Nucleus accumbens (tissue), 56 donors: ENCODE measurements at places on chromosomes 1 and 21.

DNA sequence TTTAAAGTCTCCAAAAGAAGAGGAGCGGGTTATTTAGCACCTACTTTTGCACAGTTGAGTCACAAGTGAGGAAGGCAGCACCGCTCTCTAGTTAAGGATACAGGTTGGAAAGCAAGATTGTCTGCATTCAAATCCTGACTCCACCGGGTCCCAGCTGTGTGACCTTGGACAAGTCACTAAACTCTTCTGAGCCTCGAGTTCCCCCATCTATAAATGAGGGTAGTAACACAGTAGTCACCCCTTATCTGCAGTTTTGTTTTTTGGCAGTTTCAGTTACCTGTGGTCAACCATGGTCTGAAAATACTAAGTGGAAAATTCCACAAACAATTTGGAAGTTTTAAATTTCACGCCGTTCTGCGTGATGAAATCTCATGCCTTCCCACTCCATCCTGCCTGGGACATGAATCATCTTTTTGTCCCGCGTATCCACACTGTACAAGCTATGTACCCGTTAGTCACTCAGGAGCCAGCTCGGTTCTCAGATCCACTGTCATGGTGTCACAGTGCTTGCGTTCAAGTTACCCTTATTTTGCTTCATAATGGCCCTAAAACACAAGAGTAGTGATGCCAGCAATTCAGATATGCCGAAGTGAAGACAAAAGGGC is 49.4 kb downstream of the CAPZB start:
- no peak for DNase-seq

- no peak for DNase-seq
These were observed 73.9 kb downstream of the KCNJ6 start for GRCh38 chr21:37842163-37842919.

GRCh38 chr1:85259118-85259911 is at the start of gene C1orf52:
C1orf52 (minus strand) TSS chr1:85259662; CDS start chr1:85259633, 29 bp downstream.
- DNase-seq, result peak; percentile 94

- no peak for DNase-seq
These were observed 7.4 kb downstream of the FOXD3 start for GRCh38 chr1:63329621-63330330.

DNA sequence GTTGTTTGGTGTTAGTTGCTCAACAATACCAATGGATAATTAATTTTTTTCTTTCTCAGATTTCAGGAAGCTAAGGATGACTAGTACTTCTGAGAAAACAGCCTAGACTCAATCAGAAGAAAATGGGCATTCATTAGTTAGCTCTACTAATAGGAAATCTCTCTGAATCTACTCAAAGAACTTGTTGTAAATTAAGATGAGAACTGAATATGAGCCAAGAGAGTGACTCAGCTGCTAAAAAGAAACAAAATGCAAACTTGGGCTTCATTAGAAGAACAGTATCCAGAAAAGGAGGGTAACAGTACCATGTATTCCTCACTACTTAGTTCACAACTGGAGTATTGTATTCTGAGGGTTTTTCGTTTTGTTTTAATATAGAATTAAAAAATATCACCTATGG is 12.5 kb downstream of the FOXJ3 start:
- DNase-seq, result no peak

GRCh38 chr1:14486401-14487201 is 111.9 kb upstream of the KAZN start:
- DNase-seq, result no peak

DNA sequence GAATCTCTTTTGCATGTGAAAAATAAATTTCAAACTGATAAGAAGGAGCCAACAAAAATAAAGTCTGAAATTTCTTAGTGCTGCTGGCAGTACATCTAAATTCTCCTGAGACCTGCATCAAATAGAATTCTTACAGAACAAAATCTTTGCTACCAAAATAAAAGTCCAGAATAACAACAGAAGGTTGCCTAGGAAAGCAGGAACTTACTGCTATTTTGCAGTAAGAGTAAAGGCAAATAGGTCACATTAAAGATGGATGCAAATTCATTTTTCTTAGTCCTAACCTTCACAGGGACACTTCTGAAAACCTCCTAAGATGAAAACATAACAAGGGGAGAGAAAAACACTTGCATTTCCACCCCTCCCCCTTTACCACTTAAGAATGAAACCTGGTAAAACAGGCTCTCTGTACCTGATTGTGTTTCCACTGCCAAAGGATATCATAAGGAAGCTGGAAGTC is 59.0 kb downstream of the RUSC1 start:
- DNase-seq, result no peak

GRCh38 chr1:3368711-3369445 is 85.6 kb upstream of the ARHGEF16 start:
- DNase-seq, result no peak

DNA sequence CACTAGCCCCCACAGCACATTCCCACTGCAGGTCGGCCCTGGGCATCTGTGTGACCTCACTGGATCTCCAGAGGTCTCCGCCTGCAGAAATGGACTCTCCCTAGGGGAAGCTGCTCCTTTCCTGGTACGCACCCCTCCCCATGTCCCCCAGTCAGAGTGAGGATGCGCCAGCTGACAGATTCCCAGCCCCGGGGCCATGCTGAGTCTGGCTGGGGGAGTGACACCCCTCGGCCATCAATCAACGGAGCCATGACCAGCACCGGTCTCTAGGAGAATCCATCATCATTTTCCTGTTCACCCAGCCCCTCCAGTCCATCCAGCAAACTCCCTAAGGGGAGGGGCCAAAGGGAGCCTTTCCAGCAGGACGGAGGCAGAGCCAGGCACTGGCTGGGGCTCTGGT is 68.7 kb upstream of the PAX7 start:
- DNase-seq, result no peak

GRCh38 chr1:175773571-175773970 is 30.2 kb upstream of the TNR start:
- DNase-seq, result no peak

DNA sequence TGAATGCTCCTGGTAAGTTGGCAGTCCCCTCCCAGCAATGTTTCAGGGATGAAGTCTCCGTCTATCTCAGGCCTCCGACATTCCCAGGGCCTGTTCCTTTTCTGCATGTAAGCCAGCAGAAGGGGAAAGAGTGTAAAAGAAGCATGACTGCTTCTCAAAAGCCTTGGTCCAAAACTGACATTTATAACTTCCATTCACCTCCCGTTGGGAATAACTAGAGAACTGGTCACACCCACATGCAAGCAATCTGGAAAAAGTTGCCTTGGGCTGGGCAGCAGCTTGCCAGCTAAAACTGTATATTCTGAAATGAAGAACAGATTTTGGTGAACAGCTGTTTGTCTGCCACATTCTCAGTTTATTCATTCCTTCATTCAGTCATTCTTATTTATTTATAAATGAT is 24.2 kb upstream of the NPL start:
- no peak for DNase-seq

GRCh38 chr1:64098846-64099582 is 104.4 kb upstream of the UBE2U start:
- DNase-seq, result no peak

- DNase-seq, result no peak
These were observed 14.0 kb upstream of the ZNF692 start for GRCh38 chr1:248872752-248873408.

GRCh38 chr1:3456964-3457909 is 2.8 kb downstream of the ARHGEF16 start:
- DNase-seq, result no peak

- no peak for DNase-seq
These were observed 320.0 kb downstream of the BRINP2 start for GRCh38 chr1:177490786-177491185.

- no peak for DNase-seq
These were observed 1.1 kb upstream of the TTC39A start for GRCh38 chr1:51331206-51332100.

GRCh38 chr1:91527266-91527765 is 26.7 kb downstream of the CDC7 start:
- no peak for DNase-seq

GRCh38 chr1:93753791-93754763 is 72.4 kb upstream of the BCAR3 start:
- DNase-seq, result no peak

DNA sequence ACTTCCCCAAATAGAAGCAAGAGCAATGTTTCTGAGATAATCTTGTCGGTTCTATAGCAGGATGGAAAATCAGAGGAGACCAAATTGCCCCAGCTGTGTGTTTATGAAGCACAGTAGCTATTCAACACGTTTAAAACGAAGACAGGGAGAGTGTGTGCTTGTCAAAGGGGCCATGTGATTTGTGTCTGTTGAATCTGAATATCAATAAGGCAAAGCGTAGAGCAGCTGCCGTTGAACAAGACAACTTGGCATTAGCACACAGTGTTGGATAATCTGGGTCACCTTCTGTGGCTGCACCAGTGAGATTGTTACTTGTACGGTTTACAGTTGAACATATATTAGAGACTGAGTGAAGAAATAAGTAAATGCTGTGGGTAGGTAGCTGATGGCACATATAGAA is 1.0 kb downstream of the CRB1 start:
- peak; percentile 30 for DNase-seq

DNA sequence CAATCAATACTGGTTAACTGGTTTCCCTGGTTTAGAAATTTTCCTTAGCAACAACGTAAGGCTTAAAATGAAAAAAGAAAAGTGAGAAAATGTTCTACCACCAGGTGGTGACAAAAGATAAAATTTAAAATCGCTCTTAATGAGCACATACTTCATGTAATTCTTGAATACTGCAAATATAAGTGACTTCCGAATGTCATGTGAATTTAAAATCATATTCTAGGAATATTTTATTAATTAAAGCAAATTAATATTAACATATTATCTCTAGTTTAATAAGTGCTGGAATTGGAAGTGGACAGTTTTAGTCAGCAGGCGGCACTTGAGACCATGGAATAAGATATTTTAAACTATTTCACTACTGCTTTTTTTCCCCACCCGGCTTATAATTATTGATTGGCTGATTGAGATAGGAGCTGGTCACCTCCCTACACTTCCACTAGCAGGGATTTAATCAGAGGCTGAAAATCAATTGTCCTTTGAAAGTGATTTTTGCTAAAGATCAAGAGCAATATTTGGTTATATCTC is 5.0 kb upstream of the ADAMTS1 start:
- no peak for DNase-seq

DNA sequence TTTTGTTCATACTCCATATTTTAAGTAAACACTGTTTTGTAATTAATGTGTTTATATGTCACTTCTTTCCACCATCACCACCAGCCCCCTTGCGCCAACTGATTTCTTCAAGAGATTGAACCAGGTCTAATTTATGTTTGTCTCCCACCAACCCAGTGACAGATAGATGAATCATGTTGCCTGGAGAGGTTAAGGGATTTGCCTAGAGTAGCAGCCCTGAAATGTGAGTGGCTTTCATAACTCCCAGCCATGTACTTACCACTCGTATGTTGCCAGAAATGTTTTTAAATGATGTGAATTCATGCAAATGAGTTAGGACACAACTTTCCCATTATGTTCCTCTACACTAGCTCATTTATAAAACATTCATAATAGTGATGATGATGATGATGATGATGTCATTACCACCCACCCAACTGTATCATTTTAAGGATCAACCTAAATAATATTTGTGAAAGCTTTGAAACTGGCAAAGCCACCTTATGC is 86.9 kb downstream of the LRRC8D start:
- DNase-seq, result no peak

GRCh38 chr21:46349134-46349760 is 25.3 kb downstream of the PCNT start:
- DNase-seq, result no peak

- DNase-seq, result no peak
These were observed 425.5 kb downstream of the LMO4 start for GRCh38 chr1:87754139-87754538.

DNA sequence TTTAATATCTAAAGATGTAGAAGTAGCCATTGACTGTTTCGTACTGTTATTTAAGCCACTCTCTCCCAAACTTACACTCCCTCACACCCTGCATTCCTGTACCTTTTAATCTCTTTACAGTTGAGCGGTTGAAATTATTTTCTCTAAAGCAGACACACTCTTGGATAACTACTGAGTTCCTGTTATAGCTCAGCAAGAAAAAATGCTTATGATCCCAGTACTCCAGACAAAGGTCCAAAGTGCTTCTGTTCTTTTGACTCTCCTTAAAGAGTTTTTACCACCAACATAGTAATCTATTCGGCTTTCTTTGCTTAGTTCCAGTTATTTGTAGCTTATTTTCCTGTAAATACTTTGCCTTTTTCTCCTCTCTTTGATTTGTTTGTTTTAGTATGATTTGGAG is 100.1 kb downstream of the ATF6 start:
- no peak for DNase-seq

GRCh38 chr21:14901482-14901958 is 163.3 kb downstream of the NRIP1 start:
- DNase-seq, result no peak

DNA sequence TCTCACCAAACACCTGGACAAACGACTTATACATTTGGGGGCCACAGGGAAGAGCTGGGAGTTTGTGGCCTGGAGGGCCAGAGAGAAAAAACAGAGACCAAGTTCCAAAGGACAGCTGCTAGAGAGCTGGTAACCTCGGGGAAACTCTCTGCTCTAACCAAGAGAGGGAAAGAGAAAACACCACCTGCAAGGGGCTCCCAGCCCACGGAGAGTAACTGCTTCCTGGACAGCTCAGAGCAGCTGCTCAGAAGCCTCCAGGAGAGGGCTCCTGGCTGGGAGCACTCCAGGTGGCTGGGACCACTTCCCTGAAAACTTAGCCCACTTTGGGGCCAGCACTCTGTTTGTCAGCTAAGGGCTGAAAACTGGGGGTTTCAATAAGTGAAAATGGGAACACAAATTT is 154.8 kb upstream of the GRIK3 start:
- DNase-seq, result no peak

- no peak for DNase-seq
These were observed 111.6 kb upstream of the ZC3H12A start for GRCh38 chr1:37362594-37363385.

GRCh38 chr1:161962091-161962887 is 61.4 kb downstream of the OLFML2B start:
- no peak for DNase-seq

DNA sequence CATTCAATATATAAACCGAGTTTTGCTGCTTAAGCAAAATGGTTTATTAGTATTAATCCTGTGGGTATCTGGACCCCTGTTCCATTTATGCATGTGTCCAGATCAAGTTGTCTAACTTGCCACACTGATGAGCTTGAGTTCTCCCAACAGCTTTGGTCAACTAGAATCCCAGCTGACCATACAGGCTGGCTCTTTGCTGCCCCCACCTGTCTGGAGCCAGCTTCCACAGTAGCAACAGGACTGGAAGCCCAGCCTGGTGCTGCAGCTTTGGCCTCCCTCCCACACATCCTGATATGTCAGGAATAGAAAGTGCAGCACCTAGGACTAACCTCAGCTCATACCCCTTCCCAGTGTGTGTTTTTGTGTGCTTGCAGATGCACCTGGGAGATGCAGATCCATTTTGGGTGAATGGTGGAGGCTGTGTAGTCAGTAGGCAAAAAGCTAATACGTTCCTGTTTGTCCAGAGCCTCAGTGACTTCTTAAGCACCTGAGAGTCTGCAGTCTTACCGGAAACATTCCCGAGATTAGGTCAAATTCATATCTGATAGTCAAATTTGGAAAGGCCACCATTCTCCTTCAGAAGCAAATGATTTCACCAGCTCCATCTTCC is 40.9 kb upstream of the BEND5 start:
- peak; percentile 18 for DNase-seq

- DNase-seq, result no peak
These were observed 139.8 kb downstream of the SPATA17 start for GRCh38 chr1:217770918-217771317.
